Ascending aorta (tissue), 2 donors: ENCODE measurements at places on chromosomes 3 and 15. TPM values are rescaled to one million over a fixed set of nuclear protein-coding genes. Genes with fewer than 3 reads are reported as not detected.

GRCh38 chr3:126439968-126440708 lies 35.6 kb downstream of the ZXDC start:
- no peak overlapping the region for H3K27ac ChIP-seq
- H3K4me3 ChIP-seq: no peak overlapping the region
- no peaks in the 10 kb centered on the region for H3K27me3 ChIP-seq
- peaks cover 59% of the 10 kb centered on the region for H3K36me3 ChIP-seq
- no peaks in the 10 kb centered on the region for H3K4me1 ChIP-seq
- DNase-seq: no peak

DNA sequence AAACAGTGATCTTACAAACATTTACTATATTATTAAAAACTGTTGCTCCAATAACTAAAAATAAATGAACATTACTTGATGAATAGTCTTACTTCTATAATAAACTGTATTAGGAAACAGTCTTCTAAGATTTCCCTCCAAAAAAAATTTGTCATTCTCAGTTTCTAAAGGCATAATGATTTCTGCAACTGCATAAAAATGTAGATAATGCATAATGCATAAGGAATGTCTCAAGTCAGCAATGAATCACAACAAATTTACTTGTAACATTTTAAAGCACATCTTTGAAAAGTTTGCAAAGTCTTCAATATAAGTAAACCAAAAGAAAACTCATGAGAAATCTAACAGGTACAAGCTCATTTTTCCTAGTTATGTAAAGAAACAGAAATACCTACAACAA lies 113.5 kb downstream of the VPS13C start:
- H3K4me3 ChIP-seq: no peak overlapping the region
- H3K36me3 ChIP-seq: peaks cover 54% of the 10 kb centered on the region
- no peak for DNase-seq
- H3K4me1 ChIP-seq: no peaks in the 10 kb centered on the region
- no peaks in the 10 kb centered on the region for H3K27me3 ChIP-seq
- no peak overlapping the region for H3K27ac ChIP-seq

GRCh38 chr3:49025005-49025792 lies 3.3 kb downstream of the NDUFAF3 start:
- H3K36me3 ChIP-seq: peaks cover 41% of the 10 kb centered on the region
- no peak overlapping the region for H3K27ac ChIP-seq
- DNase-seq: no peak
- H3K4me3 ChIP-seq: no peak overlapping the region

DNA sequence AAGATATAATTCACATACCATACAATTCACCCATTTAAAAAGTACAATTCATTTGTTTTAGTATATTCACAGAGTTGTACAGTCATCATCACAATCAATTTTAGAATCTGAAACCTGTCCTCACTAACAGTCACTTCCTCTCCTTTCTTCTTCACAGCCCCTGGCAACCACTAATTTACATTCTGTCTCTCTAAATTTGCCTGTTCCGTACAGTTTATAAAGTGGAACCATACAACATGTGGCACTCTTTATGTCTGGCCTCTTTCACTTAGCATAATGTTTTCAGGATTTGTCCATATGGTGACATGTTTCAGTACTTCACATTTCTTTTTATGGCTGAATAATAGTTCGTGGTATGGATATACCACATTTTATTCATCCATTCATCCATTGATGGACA lies 22.7 kb downstream of the ERICH6 start:
- no peaks in the 10 kb centered on the region for H3K36me3 ChIP-seq
- no peaks in the 10 kb centered on the region for H3K27me3 ChIP-seq
- no peak overlapping the region for H3K4me3 ChIP-seq
- no peaks in the 10 kb centered on the region for H3K4me1 ChIP-seq
- no peak for DNase-seq

- H3K27me3 ChIP-seq: no peaks in the 10 kb centered on the region
- peaks cover 14% of the 10 kb centered on the region for H3K4me1 ChIP-seq
- H3K27ac ChIP-seq: peak overlapping the region; percentile 47
- no peak for DNase-seq
- no peaks in the 10 kb centered on the region for H3K36me3 ChIP-seq
- no peak overlapping the region for H3K4me3 ChIP-seq
Measured at GRCh38 chr3:66181764-66182163, 39.0 kb upstream of the SLC25A26 start.

- no peaks in the 10 kb centered on the region for H3K4me1 ChIP-seq
- no peak overlapping the region for H3K27ac ChIP-seq
- no peaks in the 10 kb centered on the region for H3K36me3 ChIP-seq
- no peaks in the 10 kb centered on the region for H3K27me3 ChIP-seq
- DNase-seq: no peak
Measured at GRCh38 chr15:87940768-87941167, 315.8 kb downstream of the NTRK3 start.

DNA sequence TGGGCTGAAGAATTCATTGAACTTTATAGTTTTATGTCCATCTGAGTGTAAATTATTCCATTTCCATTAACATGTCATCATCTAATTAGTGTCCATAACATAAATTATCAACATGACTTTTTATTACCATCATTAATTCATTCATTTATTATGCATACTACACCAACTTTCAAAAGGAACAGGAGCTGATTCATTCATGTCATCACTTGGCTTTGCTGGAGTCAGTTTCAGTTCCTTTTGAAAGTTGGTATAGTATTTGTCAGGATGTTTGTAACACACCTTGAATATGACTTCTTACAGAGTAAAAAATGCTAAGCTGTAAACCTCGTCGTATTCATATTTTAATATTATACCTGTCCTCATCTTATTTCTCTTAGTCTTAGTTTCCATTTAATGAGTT lies 298.0 kb upstream of the RBMS3 start:
- no peak overlapping the region for H3K27ac ChIP-seq
- no peak overlapping the region for H3K4me3 ChIP-seq
- H3K27me3 ChIP-seq: no peaks in the 10 kb centered on the region
- H3K4me1 ChIP-seq: no peaks in the 10 kb centered on the region
- DNase-seq: no peak
- no peaks in the 10 kb centered on the region for H3K36me3 ChIP-seq

DNA sequence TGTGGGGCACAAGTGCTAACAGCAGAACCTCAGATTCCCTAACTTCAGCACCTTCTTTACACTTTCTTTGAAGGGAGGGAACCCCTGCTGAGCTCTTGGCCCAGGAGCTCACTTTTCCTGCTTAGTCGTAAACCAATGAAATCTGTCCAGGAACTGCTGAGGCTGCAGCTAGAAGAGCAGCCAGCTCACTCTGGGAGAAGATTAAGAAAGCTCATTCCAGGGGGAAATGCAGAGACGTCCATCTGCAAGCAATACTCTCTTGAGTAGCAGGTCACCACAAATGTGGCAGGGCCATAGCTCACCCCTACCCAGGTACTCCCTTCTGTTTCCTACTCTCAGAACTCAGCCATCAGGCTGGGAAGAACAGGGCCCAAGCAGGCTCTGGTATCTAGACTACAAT lies 103.3 kb downstream of the WDR76 start:
- H3K4me3 ChIP-seq: no peak overlapping the region
- no peaks in the 10 kb centered on the region for H3K36me3 ChIP-seq
- H3K4me1 ChIP-seq: no peaks in the 10 kb centered on the region
- DNase-seq: no peak
- H3K27me3 ChIP-seq: no peaks in the 10 kb centered on the region

DNA sequence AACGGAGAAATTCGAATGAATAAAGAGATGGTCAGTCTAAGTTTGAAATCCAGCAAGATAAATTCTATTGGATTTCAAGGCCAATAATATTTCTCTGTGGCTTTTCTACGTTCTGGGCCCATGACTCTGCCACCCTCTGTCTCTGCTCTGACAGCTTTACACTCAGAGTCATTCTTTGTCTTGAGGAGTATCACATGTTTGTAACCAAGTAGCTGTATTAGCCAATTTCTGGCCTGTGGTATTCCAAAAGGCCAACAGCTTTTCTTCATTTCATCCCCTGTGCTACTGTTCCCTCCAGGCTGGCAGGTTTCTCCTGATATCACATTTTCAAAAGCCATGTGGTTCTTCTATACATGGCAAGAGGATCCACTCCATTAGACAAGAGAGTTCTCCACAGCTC lies 324.1 kb upstream of the CNTN4 start:
- H3K27me3 ChIP-seq: no peaks in the 10 kb centered on the region
- no peaks in the 10 kb centered on the region for H3K4me1 ChIP-seq
- H3K36me3 ChIP-seq: no peaks in the 10 kb centered on the region
- no peak overlapping the region for H3K27ac ChIP-seq
- no peak for DNase-seq
- H3K4me3 ChIP-seq: no peak overlapping the region

GRCh38 chr15:57589281-57589680 lies 2.4 kb upstream of the MYZAP start:
- H3K36me3 ChIP-seq: no peaks in the 10 kb centered on the region
- no peak for DNase-seq
- no peak overlapping the region for H3K4me3 ChIP-seq
- H3K27me3 ChIP-seq: no peaks in the 10 kb centered on the region

DNA sequence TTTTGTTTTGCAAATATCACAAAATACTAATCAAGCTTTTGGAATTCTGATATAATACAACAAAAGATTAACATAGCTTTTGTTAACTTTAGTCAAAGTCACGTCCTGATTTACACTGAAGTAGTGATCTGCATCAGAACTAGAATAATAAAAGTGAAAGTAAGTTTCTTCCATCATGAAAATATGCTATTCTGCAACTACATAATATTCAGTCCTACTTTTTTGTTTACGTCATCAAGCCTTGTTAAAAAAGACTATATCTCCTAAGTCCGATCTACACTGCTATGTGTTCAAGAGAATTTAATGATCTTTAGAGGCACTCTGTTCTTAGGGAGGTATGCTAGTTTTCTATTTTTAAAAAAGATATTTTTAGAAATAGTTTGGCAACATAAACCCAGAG lies 330.1 kb downstream of the ARPP21 start:
- no peaks in the 10 kb centered on the region for H3K4me1 ChIP-seq
- no peaks in the 10 kb centered on the region for H3K27me3 ChIP-seq
- H3K4me3 ChIP-seq: peak overlapping the region; percentile 18
- DNase-seq: no peak
- no peak overlapping the region for H3K27ac ChIP-seq

- no peak overlapping the region for H3K4me3 ChIP-seq
- no peaks in the 10 kb centered on the region for H3K27me3 ChIP-seq
- no peaks in the 10 kb centered on the region for H3K36me3 ChIP-seq
- no peak overlapping the region for H3K27ac ChIP-seq
Measured at GRCh38 chr15:66951531-66952320, 113.7 kb upstream of the SMAD3 start.

PP2D1 gene
- total RNA-seq: not detected

HAPLN3 gene
- total RNA-seq: 189 TPM

PRR20G gene
- total RNA-seq: not detected

PLSCR5 gene
- not detected for total RNA-seq

LARP6 gene
- total RNA-seq: 18.7 TPM

ADGRG7 gene
- total RNA-seq: not detected

NR2E3 gene
- total RNA-seq: not detected

GPR176 gene
- total RNA-seq: 99.1 TPM

ABI3BP gene
- total RNA-seq: 54.2 TPM

KIAA1143 gene
- 12.0 TPM for total RNA-seq
